ENCODE measurements at places on chromosomes 3 and 15. TPM values are rescaled to one million over a fixed set of nuclear protein-coding genes. Genes with fewer than 3 reads are reported as not detected.

DNA sequence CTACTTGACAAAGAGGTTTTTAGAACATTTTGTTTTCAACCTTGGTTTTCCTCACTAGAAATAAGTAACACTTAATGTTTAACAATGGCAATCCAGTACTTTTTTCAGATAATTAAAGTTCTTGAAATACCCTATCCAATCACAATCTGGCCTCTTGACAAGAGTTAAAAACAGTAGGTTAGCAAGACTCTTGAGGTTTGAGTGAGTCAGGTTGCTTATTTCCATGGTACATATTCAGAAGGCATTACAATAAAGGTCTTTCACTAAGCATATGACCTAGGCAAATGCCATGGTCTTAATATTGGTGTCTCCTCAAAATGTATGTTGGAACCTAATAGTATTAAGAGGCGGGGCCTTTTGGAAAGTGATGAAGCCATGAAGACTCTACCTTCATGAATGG, 5.6 kb downstream of the SUCNR1 start:
- DNase-seq: no peak

DNA sequence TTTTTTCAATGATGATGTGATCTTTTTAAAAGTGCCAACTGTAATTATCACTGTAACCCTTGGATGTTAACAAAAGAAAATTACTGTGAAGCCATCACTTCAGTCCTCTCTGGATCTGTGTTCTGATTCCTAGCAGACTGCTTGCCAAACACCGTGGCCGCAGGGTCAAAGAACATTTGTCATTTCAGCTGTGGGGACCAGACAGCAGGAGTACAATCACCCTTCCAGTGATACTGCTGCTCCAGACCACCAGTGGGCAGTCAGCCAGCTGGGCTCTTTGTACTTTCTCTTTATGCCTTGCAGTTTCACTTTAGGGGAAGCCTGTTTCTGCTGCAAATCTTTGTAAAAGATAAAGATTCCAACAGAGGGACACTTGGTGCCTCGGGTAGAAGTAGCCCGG, 770.0 kb downstream of the GRM7 start:
- DNase-seq: peak; percentile 46

DNA sequence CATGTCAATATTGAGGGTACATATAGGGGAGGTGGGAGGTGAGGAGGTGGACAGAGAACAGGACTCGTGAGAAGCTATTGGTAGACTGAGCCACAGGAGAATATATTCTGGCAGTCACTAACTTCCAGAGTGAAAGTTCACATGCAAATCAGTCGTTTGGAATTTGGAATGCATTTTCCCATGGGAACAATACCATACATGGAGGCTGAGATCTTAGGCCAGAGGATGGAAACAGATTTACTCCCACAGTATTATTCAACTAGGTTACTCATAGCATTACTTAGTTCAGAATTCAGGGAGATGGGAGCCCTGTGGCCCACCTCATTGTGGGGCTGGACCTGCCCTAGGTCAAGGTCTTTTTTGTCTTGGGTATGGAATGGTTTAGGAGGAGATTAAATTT, 36.4 kb upstream of the ABHD2 start:
- no peak for DNase-seq

GRCh38 chr15:100249096-100249815, 92.5 kb downstream of the ADAMTS17 start:
- DNase-seq: peak; percentile 16

GRCh38 chr15:66008940-66009562, 139.8 kb downstream of the RAB11A start:
- DNase-seq: no peak

DNA sequence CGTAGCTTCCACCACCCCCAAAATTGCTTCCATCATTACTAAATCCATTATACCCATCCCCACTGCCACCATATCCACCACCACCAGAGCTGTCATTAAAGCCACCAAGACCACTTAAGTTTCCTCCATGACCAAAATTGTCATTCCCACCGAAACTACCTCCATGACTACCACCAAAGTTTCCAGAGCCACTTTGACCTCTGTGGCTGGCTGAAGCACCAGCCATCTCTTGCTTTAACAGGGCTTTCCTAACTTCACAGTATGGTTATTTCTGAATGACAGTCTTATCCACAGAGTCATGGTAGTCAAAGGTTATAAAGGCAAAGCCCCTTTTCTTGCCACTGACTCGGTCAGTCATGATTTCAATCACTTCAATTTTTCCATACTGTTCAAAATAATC, 24.3 kb upstream of the DENND4A start:
- DNase-seq: peak; percentile 21

DNA sequence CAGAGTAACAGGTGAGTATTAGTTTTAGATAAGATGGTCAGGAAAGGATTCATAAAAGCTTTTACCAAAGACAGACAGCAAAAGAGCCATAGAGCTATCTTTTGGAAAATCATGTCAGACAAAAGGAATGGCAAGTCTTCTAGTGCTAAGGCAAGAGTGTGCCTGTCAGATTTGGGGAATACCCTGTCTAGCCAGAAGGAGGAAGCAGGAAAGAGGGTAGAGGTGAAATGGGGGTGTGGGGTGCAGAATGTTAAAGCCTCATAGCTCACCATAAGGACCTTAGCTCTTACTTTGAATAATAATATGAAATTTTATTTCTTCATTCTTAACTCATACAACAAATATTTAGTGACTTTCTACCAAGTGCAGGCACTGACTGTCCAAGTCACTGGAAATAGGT, 512.1 kb upstream of the ROBO2 start:
- no peak for DNase-seq

GRCh38 chr3:188446014-188446413, 292.1 kb downstream of the LPP start:
- no peak for DNase-seq

DNA sequence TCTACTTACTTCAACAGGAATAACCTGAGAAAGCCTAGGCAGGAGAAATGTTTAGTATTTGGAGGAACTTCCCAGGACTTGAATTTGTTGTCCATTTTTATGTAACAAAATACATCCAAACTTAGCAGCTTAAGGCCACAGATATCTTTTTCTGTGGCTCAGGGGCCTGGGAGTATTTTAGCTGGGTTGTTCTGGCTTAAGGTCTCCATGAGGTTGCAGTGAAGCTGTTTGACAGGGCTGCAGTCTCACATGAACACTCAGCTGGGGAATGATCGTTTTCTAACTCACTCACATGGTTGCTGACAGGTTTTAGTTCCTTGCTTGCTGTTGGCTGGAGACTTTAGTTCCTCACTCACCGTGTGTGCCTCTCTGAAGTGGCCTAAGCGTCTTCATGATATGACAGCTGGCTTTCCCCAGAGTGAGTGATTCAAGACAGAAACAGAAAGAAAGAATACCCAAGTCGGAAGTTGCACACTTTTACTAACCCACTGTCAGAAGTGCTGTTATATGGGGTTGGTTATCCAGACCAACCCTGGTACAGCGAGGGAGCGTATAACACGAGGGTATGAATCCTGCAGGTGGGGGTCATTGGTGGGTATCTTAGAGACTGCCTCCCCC, 229.7 kb upstream of the TBL1XR1 start:
- no peak for DNase-seq

DNA sequence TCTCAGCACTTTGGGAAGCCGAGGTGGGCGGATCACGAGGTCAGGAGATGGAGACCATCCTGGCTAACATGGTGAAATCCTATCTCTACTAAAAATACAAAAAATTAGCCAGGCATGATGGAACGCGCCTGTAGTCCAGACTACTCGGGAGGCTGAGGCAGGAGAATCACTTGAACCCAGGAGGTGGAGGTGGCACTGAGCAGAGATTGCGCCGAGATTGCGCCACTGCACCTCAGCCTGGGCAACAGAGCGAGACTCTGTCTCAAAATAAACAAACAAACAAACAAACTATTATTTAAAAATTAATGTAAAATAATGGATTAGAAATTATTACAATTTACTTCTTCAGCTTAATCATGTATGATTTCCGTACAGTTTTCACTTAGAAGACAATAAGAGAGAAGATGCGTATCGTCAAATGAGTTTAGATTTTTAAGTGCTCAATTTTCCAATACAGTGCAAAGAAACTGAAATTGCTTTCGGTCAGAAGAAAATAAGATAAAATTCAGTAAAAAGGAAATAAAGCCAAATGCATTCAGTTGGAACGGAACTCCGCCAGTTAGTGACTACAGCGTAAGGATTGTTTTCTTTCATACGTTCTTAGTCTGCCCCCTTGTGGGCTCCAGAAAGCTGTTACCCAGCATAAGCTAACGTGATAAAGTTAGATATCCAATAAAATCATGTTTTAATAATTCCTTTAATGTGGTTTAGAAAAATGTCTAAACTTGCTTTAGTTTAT, 24.8 kb downstream of the AADAC start:
- DNase-seq: no peak

The SEMA3B gene
- 1.3 TPM for polyA plus RNA-seq

The STAC gene
- 0.21 TPM for polyA plus RNA-seq

The SOX2 gene
- polyA plus RNA-seq: 0.02 TPM

The ECE2 gene
- polyA plus RNA-seq: not detected

The ATP10A gene
- 0.26 TPM for polyA plus RNA-seq

The TNFSF10 gene
- polyA plus RNA-seq: 16.2 TPM

Measured in liver (tissue), 10 donors.